NCI-H1048 (cell line): ENCODE measurements at places on chromosomes 7 and 10.

- no peak for DNase-seq
These were observed 121.6 kb upstream of the SDK1 start for GRCh38 chr7:3179456-3179855.

DNA sequence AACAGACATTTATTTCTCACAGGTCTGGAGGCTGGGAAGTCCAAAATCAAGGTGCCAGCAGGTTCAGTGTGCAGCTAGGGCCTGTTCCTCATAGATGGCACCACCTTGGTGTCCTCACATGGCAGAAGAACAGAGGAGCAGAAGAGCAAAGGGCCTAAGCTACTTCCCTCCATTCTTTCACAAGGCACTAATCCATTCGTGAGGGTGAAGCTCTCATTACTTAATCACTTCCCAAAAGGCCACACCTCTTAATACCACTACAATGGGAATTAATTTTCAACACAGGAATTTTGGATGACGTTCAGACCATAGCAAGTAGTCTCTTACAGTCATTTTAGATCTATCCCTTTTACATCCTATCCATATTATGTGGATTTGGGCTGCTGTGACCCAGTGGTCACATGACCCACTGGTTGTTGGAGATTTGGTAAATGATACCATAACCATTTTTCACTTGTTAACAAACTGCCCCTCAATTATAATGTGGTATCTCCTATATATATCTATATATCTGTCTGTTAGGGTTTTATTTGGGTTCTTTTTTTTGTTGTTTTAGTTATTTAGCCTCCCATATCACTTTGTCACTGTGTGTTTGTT is 63.4 kb downstream of the BBS9 start:
- no peak for DNase-seq

DNA sequence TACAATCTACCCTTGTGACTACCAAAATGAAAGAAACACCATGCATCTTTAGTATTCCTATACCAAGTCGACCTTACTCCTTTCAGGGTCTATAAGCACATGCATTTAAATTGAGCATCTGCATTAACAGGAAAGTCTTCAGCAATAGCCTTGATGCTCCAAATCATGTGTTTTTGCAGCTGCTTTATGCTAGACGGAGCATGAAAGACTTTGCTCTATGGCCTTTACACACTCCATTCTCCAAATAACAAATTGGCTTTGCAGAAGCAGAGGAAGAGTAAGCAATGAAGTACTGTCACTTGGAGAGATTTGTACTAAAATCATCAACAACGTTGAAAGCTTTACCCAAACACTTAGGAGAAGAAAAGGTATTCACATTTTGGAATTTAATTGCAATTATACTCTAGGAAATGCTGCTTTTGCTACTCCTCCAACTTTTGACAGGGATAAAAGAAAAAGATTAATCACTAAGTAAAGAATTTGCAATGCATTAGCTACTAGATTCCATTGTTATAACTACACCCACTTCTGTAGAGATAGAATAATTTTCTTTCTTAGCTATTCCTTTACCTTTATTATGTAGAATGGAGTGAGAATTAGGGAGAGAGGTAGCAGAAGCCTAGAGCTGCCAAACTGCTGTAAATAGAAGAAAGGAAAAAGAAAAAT is 131.8 kb downstream of the SEMA3E start:
- no peak for DNase-seq

- DNase-seq, result no peak
These were observed 245.0 kb upstream of the YAE1 start for GRCh38 chr7:39321245-39321644.

GRCh38 chr10:30059209-30060107 is at the start of gene JCAD:
Gene JCAD, minus strand, starts transcription at chr10:30059586. Its CDS starts 11,774 bp downstream, at chr10:30047812.
- no peak for DNase-seq

DNA sequence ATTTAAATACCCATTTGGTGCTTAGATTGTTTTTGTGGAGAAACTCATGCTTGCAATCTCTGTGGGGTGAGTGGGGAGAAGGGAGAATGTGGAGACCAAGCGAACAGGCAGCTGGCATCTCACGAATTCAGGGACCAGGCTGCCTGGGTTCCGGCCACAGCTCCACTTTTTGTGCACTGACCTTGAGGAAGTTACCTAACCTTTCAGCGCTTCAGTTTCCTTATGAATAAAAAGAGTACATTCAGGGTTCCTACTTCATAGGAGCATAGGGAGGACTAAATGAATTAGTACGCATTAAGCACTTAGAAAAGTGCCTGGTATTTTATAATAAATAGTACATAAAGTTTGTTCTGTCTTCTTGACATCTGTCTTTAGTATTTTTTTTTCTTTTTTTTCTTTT is 72.5 kb downstream of the PRTFDC1 start:
- DNase-seq, result no peak

- no peak for DNase-seq
These were observed 81.7 kb downstream of the WIPF3 start for GRCh38 chr7:29888006-29888405.

- no peak for DNase-seq
These were observed 9.2 kb downstream of the ZNF488 start for GRCh38 chr10:47374611-47375536.

GRCh38 chr10:5187867-5188266 is 2.9 kb upstream of the AKR1C8 start:
- DNase-seq, result no peak

- DNase-seq, result no peak
These were observed 109.0 kb downstream of the ST7 start for GRCh38 chr7:117062300-117062699.

DNA sequence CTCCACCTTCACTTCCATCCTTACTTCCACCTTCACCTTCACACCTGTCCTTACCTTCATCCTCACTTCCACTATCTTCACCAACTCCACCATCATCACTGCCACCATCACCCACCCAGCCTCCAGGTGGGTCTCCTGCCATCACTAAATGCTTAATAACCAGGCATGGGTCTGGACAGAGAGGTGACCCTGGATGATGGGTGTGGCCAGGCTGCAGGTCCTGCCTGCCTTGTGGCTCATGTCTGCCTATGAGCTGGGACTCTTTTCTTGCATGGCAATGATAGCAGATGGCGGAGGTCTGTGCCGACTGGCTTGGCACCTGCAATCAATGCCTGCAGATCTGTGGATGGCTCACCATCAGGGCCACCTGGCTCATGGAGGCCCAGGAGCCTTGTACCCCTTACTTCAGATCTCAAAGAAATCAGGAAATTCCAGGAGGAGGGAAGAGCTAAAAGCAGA is 60.1 kb upstream of the ELN start:
- no peak for DNase-seq

DNA sequence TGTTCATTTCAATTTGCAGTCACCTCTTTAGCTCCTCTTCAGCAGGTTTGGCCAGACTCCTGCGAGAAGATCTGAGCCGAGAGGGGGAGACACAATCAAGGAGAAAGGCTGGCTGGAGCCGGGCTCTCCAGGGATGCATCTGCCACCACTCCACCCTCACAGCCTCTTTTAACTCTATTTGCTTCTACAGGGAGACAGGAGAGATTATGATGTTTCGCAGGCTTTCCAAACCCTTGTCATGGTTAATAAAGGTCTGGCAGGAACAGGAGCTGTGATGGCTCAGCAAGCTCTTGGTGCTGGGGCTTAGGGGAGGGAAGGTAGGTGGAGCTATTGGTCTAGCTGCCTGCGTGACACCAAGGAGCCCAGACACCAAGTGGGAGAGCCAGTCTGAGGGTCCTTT is 448.1 kb upstream of the PODXL start:
- no peak for DNase-seq

DNA sequence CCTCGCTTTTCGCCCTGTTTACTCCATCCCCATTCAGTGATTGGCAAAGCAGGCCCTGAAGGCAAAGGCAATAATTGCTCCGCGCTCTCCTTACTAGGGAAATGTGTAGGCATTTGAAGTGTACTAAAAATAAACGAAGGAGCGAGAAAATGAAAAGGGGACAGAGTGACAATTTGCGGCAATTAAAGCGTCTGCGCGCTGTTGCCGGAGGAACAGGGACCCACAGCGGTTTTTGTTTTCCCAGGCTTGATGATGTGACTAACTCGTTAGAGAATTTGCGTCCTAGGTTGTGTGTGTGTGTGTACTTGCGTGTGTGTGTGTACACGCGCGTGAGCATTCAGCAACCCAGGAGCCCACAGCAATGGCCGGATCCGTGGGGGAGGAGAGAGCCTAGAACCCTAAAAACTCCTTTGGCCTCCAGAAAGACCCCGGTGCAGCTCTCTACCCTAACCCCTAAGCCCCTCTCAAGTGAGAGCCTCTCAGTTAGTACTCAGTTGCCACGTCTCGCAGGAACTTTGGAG is 7.8 kb upstream of the DLX6 start:
- DNase-seq, result no peak

GRCh38 chr7:25358926-25359325 is 130.6 kb upstream of the NPVF start:
- no peak for DNase-seq

GRCh38 chr7:98651760-98652159 is 34.7 kb downstream of the NPTX2 start:
- no peak for DNase-seq

- no peak for DNase-seq
These were observed 237.4 kb downstream of the CAMK1D start for GRCh38 chr10:12586741-12587140.

- no peak for DNase-seq
These were observed 388.3 kb upstream of the ETV1 start for GRCh38 chr7:14377646-14378266.

GRCh38 chr7:18016547-18017444 is 10.8 kb downstream of the PRPS1L1 start:
- DNase-seq, result no peak

- DNase-seq, result no peak
These were observed 7.7 kb upstream of the ITPRIP start for GRCh38 chr10:104345941-104346340.

DNA sequence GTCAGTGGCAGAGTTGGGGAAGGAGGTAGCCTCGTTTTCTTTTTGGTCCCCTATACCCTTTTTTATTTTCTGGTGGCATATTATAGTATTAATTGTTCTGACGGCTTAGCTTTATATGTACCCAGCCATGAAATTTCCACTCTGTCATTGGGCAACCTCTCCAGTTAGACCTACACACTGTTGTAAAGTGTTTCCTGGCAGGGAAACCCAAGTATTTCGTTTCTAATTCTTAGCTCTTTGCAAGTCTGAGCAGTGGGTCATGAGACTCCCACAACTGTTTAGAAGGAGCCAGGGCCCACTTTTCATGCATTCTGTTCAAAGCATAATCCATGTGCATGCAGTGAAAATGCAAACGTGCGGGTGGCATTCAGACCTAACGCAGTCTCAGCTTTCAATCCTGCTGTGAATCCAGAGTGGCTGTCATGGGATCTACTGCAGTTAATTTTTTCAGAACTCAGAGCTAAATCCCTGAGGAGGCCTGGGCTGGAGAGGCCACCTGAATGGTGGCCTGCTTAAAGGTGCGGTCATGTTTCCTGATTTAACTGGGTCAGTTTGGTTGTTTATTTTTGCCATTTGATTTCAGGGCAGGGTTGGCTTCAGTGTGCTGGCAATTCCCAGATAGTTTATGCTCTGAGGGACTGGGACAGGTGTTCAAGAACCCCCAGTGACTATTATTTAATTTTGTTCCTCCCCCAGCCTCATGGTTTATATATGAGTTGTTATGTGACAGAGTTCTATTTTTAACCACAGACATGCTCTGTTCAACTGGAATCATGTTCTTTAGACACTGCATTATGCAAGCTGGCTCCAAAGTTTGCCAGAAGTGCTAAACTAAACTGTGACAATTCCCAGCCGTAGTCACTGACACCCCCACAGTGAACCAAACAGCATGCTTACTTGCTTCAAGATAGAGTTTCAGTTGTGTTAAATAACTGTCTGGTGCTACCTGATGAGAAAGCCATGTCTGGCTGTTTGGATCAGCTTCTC is 27.4 kb upstream of the SYPL1 start:
- no peak for DNase-seq

- DNase-seq, result no peak
These were observed 5.2 kb upstream of the ACBD5 start for GRCh38 chr10:27245836-27246235.

DNA sequence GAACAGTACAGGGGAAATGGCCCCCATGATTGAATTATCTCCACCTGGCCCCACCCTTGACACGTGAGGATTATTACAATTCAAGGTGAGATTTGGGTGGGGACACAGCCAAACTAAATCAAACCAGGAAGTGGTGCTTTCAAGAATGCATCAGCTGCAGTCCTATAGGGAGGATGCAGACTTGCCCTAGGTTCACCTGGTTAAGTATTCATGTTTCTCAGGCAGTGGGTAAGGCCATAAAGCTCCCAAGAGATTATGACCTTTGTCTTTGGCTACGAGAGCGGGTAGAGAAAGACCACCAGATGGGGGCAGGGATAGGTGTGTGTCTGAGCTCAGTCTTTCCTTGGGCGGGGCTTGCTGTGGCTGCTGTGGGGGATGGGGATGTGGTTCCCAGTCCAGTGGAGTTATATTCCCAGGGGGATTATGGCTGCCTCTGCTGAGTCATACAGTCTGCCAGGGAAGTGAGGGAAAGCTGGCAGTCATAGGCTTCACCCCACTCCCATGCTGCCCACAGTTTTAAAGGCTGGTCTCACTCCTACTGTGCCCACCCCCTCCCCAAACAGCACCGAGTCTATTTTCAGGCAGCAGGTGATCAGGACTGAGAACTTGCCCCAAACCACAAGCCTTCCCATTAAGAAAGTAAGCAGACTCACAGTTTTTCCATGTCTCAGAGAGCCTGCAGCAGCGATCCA is 8.4 kb upstream of the R3HCC1L start:
- no peak for DNase-seq

GRCh38 chr7:112938863-112939573 is 147.6 kb downstream of the GPR85 start:
- no peak for DNase-seq

DNA sequence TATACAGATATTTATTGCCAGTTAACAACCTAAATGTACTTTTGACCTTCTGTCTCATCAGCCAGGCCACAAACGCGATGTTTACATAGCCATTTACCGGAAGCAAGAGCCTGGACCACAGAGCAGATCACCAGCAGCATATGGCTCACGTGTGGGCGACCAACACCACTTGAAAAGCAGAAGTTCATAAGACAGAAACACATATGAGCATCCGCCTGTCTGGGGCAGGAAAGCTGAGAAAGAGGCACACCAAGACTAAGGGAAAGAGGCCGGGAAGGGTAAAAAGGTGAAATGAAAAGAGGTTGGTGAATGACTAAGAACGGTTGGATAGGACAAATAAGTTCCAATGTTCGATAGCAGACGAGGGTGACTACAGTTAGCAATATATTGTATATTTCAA is 1.3 kb downstream of the ABCB1 start:
- DNase-seq, result no peak

GRCh38 chr7:47906883-47907282 is 41.4 kb downstream of the PKD1L1 start:
- DNase-seq, result no peak

GRCh38 chr10:29993319-29993915 is 66.0 kb downstream of the JCAD start:
- no peak for DNase-seq

GRCh38 chr7:20708896-20709295 is 77.8 kb downstream of the SP8 start:
- no peak for DNase-seq

- DNase-seq, result no peak
These were observed 153.9 kb downstream of the CDH23 start for GRCh38 chr10:71550628-71551027.

- DNase-seq, result no peak
These were observed 9.4 kb upstream of the GRK5 start for GRCh38 chr10:119197921-119198320.

GRCh38 chr10:25738776-25739175 is 195.3 kb upstream of the MYO3A start:
- DNase-seq, result no peak

- DNase-seq, result no peak
These were observed 47.4 kb downstream of the PRPF18 start for GRCh38 chr10:13634207-13634606.
